ENCODE measurements at places on chromosomes 2 and 18.

GRCh38 chr2:138536740-138537139, 35.2 kb downstream of the SPOPL start:
- no peak for DNase-seq

- DNase-seq = no peak
Measured at GRCh38 chr18:46158499-46158898, 54.3 kb downstream of the HAUS1 start.

- DNase-seq = no peak
Measured at GRCh38 chr2:231709636-231709980, 1.3 kb downstream of the PTMA start.

DNA sequence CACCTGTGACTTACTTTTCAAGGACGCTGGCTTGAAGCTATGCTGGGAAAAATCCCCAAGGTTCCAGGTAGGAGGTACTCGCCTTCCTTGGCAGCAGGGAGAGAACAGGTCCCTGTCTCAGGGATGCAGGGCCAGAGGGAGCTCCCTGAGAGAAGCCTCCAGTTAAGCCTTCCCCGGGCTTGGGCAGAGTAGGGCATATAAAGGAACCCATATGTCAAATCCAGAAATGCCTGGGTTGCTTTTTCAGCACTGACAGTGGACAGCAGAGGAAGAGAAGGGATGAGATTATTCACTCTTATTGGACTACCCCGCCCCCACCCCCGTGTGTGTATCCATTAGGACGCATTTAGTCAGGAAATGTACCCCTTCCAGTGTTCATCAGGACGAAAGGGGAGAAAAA, 89.3 kb upstream of the TEX51 start:
- no peak for DNase-seq

GRCh38 chr2:714005-714741, 37.0 kb upstream of the TMEM18 start:
- no peak for DNase-seq

GRCh38 chr2:109046925-109047508, 58.0 kb upstream of the EDAR start:
- DNase-seq = no peak

DNA sequence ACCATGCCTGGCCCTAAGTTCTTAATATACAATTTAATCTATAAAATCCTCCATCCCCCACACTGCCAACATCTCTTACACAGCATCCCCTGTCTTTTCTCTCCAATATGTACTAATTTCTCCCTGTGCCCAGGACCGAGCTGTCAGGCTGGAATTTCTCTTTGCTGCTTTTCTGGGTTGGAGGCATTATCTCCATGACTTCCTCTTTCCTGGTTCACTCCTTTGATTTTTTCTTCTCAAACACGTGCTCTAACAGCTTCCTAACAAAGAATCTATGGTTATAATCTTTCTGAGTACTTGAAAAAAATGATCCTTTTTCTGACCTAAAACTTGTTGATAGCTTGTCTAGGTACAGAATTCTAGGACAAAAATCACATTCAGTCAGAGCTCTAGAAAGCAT, 112.8 kb downstream of the C1D start:
- no peak for DNase-seq

DNA sequence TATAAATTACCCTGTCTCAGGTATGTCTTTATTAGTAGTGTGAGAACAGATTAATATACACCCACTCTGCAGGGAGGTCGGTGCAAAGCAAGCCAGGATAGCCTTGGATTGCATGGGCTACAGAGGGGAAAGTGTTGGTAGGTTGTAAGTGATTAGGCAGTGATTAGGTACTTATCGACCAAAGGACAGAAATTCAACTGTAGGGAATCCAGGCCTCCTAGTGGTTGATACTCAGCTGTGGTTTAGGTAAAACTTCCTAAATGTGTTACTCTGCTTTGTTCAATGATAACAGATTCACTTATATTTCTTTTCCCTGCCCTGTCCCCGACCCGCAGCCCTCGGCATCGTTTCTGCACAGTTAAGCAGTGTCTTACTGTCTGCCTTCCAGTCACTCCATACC, 444.0 kb downstream of the FIGN start:
- no peak for DNase-seq

DNA sequence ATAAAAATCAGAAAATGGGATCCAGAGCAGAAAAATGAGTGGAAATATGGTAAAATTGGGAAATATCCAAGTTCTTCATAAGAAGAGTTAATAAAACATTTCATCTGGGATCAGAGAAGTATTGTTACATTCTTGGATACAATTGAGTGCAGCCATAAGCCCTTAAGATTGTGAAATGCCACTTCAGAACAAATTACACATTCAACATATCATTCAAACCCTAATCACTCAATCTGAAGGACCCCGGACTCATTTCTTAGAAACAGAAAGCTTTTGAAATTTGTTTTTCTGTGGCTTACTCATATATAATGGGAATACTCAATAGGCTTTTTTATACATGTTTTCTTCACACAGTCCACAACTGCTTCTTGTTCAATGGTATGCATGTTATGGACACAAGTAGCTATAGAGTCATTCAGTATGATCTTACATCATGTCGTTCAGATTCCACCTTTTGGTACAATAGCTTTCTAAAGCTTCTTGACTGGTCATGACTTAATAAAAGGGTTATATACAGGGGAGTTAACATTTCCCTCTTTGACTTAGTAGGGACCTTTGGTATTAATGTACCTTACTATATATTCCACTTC, 39.9 kb downstream of the SCN7A start:
- DNase-seq = no peak

Data from activated T-helper 1 cell treated with Interleukin-2 at 50 U/mL for 16 hours (primary cell).